ENCODE measurements at places on chromosomes 3 and 15.

DNA sequence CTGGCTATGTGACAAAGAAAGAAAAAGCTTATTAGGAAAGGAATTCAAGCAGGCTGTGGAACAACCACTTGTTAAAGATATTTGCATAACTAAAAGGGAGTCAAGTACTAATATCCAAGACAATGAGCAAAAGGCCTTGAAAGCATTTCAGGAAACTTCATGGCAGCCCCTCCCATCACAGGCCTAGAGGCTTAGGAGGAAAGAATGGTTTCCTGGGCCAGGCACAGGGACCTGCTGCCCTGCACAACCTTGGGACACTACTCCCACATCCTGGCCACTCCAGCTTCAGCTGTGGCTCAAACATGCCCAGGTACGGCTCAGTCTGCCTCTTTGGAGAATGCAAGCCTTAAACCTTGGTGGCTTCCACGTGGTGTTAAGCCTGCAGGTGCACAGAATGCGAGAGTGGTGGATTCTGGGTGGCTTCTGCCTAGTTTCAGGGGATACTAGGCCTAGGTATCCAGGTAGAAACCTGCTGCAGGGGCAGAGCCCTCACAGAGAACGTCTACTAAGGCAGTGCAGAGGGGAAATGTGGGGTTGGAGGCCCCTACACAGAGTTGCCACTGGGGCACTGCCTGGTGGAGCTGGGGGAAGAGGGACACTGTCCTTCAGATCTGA is 121.6 kb downstream of the OPA1 start:
- no peak for DNase-seq

DNA sequence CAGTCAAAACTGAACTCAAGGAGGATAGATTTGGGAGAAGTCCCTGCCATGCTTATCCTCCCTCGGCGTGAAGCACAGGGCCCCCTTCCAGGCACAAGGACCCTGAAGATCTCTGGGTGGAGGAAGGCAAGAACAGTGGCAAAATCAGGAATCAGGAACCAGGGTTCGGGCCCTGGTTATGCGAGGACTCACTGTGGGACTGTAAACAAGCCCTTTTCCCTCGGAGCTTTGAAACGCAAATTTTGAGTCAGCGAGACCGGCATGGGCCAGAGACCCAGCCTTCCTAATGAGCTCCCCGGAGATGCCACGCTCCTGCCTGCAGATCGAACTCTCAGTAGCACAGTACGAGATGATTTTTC is 70.1 kb downstream of the SLC12A8 start:
- no peak for DNase-seq

DNA sequence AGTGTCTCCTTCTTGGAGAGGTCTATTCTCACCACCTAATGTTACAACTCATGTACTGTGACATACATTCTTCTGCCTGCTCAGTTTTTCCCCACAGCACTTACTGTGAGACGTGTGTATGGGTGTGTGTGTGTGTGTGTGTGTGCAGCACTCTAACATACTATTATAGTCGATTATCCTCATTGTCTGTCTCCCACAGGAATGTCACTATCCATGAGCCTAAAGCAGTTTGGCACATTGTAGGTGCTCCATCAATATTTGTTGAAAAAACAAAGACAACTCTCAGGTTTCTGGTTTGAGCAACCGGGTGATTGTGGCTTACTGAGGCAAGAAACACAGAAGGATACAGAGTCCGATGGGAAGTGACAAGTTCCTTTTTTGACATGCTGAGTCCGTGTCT is 8.6 kb upstream of the ZNF148 start:
- DNase-seq: no peak

DNA sequence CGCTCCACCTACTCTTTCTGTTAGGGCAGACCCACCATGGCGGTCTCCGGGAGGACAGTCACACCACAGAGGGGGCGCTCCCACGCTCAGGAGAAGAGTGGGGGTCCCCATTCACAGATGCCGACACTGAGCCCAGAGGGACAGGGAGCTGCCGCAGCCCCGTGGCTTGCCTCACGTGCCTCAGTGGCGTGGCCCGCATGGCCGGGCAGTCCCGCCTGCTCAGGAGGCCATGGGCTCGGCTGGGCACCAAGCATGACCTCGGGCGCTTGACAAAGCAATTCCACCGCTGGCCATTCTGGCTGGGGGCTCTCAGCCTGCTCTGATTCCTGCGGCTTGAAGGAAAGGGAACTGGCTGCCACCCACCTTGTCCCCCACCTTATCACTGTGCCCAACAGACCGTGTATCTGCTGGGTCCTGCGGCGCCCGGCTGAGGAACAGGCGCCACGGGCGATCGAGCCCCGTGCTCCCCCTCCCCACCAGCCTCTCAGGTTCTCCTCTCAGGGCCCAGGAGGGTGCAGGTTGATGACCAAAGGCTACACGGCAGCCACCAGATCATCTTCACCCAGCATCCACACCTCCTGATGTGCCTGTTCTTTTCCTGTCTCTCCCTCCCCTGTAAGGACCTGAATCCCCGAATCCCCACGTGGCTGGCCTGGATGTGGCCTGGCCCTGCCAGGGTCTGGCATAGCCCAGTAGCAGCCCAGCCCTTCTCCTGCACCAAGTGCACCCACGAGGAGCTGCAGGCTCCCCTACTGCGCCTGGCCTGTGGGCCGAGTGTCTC is 20.7 kb downstream of the CYFIP1 start:
- no peak for DNase-seq

DNA sequence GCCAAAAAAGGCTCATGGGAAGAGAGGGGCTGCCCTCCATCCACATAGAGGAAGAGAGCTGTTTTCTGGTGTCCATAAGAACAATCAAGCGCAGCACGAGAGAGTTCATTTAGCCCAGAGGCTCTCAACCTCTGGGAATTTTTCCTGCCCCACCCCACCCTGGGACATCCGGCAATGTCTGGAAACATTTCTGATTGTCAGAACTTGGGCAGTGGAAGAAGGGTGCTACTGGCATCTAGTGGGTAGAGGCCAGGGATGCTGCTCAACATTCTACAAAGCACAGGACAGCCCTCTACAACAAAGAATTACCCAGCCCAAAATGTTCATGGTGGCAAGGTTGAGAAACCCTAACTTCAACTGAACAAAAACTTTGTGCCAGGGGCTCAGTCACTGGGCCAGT is 92.9 kb downstream of the RAB11A start:
- no peak for DNase-seq

DNA sequence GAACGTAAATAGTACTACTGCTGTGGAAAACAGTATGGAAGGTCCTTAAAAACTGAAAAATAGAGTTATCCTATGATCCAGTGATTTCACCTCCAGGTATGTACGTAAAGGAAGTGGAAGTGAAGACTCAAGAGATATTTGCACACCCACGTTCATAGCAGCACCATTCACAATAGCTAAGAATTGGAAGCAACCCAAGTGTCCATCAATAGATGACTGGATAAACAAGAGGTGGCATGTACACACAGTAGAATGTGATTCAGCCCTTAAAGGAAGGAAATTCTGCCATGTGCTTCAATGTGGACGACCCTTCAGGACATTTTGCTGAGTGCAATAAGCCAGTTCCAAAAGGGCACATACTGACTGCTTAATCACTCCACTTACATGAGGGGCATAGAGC is 188.3 kb downstream of the APBA2 start:
- DNase-seq: no peak

Data from hematopoietic multipotent progenitor cell treated with erythropoietin and hydrocortisone succinate and interleukin-3 and kit ligand, for 4 days (in vitro differentiated cells).